ENCODE measurements at places on chromosomes 13 and 19. TPM values are rescaled to one million over a fixed set of nuclear protein-coding genes. Genes with fewer than 3 reads are reported as not detected.

DNA sequence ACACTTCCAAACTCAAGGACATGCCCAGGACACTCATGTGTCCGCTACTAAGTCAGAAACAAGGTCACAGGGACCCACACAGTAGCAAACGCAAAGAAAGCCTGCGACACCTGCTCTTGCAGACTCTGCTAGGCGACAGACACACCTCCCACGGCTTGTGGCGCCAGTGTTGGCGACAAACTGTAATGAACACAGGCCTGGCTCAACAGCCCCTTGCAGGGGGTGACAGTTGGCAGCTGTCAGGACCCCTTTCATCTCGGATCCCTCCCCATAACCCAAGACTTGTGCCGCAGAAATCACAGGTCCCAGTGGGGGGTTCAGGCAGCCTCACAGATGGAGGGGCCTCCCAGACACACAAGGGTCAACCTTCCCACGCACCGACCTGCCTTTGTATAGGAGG, 364 bp downstream of the CKM start:
- no peak for DNase-seq

DNA sequence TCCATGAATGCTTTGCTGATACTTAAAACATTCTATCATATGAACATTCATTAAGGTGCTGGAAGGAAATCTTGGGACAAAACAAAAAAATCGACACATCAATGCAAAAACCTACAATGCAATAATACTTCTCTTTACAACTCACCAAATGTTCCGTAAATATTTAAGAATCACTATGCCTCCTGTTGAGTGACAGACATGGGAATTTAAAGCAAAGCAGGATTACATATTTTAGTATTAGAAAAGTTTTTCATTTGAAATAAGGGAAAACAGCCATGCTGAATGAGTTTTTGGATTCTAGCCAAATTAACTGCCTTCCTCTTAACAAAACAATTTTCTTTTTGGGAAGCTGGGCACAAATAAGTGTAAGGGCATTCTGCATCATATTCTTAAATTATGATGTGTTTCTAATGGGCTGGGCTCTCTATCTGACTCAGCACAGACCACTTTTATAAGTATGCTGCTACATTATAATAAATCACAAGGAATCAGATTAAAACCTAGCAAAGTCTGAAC, 93.7 kb downstream of the RBM26 start:
- DNase-seq: no peak

DNA sequence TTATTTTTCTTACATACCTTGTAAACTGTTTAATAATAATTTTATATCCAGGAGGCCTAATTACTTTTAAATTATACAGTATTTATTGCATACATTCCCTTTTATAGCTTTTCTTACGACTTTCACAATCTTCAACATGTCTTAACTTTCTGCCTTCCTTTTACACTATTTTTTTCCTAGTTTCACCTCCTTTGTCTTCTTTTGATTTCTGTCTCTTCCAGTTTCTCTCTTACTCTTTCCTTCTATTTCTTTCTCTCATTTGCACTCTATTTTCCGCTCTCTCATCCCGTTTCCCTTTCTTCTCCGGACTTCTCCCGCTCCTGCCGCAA, 11.5 kb downstream of the ZNF552 start:
- no peak for DNase-seq

DNA sequence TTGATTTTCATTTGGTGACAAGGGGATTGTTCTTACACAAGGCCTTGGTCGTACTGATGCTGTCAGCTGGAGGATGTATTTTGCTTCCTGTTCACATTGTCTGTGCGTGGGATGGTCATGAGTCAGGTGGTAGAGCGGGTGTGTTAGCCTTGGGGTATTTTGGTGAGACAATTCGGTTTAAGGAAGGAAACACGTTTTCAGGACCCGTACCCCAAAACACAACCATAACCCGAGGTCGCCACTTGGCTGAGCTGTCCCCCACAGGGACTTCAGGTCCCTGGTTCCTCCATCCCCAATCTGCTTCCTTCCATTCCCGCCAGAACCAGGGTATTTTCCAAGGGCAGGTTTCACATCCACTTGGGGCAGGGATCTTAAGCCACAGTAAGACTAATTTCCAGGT, 15.0 kb downstream of the MYO9B start:
- DNase-seq: peak; percentile 82

DNA sequence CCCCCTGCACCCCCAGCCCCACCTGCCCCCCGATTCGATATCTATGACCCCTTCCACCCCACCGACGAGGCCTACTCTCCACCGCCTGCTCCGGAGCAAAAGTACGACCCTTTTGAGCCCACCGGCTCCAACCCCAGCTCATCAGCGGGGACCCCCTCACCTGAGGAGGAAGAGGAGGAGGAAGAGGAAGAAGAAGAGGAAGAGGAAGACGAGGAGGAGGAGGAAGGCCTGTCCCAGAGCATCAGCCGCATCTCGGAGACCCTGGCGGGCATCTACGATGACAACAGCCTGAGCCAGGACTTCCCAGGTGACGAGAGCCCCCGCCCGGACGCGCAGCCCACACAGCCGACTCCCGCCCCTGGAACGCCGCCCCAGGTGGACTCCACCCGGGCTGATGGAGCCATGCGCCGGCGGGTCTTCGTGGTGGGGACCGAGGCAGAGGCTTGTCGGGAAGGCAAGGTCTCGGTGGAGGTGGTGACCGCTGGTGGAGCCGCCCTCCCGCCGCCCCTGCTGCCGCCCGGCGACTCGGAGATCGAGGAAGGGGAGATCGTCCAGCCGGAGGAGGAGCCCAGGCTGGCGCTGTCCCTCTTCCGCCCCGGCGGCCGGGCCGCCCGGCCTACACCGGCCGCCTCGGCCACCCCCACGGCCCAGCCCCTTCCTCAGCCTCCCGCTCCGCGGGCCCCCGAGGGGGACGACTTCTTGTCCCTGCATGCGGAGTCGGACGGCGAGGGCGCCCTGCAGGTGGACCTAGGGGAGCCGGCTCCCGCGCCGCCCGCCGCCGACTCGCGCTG, 9.2 kb downstream of the SCAF1 start:
- DNase-seq: no peak

DNA sequence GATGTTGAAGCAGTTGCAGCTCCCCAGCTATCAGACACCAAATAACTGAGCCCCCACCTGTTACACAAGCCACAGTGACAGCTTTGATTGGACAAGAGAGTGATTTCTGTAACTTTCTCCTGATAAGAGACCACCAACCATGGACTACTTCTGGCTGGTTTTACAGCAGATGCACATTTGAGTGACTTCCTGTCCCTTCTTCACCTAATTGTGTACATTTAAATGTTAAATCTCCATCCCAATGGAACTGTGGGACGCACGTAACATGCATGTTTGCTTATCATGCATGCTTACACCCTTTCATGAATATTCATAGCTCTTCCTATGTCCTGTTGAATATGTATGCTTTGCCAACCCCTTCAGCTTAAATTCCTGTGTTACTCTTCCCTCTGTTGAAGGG, 6.0 kb upstream of the TNFSF11 start:
- no peak for DNase-seq

- peak; percentile 81 for DNase-seq
These were observed 567.7 kb downstream of the GPC6 start for GRCh38 chr13:93794197-93794885.

DNA sequence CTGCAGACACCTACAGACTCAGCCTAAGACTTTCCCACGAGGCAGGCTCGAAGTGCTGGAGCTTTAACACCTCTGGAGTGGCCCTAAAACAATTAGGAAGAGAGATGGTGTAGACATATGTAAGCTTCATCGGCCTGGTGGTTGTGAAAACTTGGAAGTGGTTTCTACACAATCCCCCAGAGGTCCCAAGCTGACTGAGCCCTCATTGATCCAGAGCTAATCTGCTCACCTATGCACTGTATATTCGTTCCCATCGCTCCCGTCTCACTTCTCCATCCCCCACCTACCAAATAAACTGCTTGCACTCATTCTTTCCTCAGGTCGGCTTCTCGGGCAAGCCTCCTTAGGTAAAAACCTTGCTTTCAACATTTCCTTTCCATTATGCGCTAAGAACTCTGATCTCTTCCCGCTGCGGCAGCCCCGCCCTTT, 767 bp upstream of the ZNF793 start:
- peak; percentile 11 for DNase-seq

- peak; percentile 41 for DNase-seq
These were observed 2.0 kb upstream of the KLF12 start for GRCh38 chr13:74136084-74136658.

DNA sequence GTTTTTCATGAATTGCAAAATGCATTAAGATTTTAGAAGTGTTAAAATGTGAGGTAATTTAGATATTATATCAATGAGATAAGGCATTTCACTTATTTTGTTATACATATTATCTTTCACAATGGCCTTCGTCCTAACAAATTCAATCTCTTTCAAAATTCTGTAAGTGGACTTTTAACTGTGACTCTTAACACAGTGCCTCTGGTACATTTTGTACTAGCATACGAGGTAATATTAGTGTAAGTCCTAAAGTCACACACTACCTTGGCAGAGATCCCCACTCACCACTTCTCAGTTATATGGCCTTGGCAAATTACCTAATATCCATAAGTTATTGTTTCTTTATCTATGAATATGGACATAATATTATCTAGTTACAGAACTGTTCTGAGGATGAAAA, 101.3 kb upstream of the SLITRK6 start:
- no peak for DNase-seq

- no peak for DNase-seq
These were observed 951 bp upstream of the POSTN start for GRCh38 chr13:37599519-37599918.

- DNase-seq: no peak
These were observed 27.4 kb upstream of the GPR12 start for GRCh38 chr13:26787961-26788360.

DNA sequence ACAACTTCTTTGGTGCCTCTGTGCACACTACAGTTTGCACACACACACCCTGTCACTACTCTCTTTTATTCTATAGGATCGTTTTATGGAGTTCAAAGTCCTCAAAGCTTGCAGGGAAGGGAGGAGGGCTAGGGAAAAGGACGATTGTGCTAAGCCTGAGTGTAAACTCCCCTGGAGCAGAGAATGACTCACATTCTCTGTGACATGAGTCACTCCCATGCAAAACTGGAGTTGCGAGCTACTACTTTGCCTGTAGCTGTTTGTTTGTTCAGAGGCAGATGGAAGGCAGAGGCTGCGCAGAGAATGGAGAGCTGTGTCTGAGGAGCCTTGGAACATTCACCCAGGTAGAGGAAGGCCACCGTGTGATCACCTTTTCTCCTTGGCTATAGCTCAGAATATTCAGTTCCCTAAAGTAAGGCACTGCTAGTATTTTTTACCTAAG, 80.5 kb upstream of the MBNL2 start:
- peak; percentile 30 for DNase-seq

GRCh38 chr19:34480971-34481841, at the start of gene WTIP:
Gene WTIP (plus strand): TSS chr19:34481758. CDS start chr19:34481975, 217 bp downstream.
- no peak for DNase-seq

- DNase-seq: no peak
These were observed 35.3 kb upstream of the AMER2 start for GRCh38 chr13:25207291-25207810.

GRCh38 chr13:32330441-32330840, 15.1 kb downstream of the BRCA2 start:
- no peak for DNase-seq

DNA sequence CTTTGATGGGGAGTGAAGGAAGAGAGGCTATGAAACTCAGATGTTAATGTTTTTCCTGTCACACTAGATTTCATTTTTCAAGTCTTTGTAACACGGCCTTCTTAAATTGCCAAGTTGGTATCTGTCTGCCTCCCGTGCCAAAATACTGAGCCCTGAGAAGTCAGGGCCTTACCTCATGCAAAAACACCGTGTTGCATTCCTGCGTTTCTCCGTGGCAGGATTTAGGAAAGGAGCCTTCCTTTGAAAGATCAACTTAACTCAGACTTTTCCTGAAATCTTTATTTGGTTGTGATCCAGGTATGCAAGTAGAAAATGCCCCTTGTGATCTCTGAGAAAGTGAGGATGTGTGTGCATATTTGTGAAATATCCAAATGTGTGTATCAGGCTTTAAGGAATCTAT, 1291.0 kb upstream of the SLC10A2 start:
- no peak for DNase-seq

- no peak for DNase-seq
These were observed 7.6 kb downstream of the CTU1 start for GRCh38 chr19:51100601-51101000.

DNA sequence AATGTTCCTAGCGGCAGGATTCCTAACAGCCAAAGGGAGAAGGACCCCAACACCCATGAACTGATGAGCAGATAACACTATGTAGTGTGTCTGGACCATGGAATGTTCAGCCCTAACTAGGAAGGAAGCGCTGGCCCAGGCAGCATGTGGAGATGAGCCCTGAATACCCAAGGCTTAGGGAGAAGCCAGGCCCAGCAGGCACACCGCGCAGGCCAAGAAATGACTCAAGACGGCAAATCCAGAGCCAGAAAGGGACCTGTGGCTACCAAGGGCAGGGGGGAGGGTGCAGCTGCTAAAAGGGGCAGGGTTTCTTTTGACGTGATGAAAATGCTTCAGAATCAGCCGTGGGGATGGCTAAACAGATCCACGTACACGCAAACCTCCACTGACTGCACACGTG, 20.7 kb upstream of the TINCR start:
- no peak for DNase-seq

DNA sequence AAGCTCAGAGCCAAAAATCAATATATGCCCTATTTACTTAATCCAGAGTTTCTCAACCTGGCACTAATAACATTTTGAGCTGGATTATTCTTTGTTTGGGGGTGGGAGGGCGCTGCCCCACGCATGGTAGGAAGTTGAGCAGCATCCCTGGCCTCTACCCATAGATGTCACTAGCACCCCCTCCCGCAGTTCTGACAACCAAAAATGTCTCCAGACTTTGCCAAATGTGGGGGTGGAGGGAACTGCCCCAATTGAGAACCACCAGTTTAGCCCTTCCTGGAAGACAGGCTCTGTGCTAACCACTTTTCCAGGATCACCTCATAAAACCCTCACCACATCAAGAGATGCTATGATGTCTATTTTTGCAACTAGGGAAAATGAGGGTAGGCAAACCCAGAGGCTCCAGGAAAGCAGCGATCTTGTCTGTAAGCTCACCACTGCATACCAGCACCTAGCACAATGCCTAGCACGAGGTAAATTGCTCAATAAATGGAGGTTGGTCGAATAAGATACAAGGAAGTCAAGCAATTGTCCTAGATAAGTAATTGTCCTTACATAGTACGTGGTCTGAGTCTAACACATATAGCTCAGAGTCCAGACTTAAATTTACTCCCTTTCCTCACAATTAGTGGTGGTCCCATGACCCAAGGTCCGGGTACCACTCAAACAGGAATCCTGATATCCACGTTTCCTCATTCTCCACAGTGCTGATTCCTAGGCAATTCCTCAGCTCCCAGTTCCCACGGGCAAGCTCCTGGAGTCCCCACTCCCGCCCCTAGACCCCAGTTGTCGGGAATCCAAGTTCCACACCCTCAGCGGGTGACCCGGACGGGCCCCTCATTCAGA, 892 bp downstream of the TRIR start:
- peak; percentile 79 for DNase-seq

- DNase-seq: no peak
These were observed 640.1 kb upstream of the KLF12 start for GRCh38 chr13:74774264-74774663.

The RXFP2 gene
- total RNA-seq: not detected

The CYP4F2 gene
- not detected for total RNA-seq

The ZNF552 gene
- total RNA-seq: 6.7 TPM

The LYPD5 gene
- total RNA-seq: 0.51 TPM

The XAB2 gene
- 54.1 TPM for total RNA-seq

The COX7A1 gene
- not detected for total RNA-seq

The SLC25A23 gene
- total RNA-seq: 12.1 TPM

The KIR3DL2 gene
- total RNA-seq: 0.14 TPM

The TNFSF9 gene
- total RNA-seq: 3.0 TPM

The SOX21 gene
- total RNA-seq: not detected

The SIGLEC12 gene
- 0.34 TPM for total RNA-seq

The LMTK3 gene
- total RNA-seq: 4.0 TPM

The GPR180 gene
- total RNA-seq: 7.7 TPM
